ENCODE measurements at places on chromosomes 5 and 9.

DNA sequence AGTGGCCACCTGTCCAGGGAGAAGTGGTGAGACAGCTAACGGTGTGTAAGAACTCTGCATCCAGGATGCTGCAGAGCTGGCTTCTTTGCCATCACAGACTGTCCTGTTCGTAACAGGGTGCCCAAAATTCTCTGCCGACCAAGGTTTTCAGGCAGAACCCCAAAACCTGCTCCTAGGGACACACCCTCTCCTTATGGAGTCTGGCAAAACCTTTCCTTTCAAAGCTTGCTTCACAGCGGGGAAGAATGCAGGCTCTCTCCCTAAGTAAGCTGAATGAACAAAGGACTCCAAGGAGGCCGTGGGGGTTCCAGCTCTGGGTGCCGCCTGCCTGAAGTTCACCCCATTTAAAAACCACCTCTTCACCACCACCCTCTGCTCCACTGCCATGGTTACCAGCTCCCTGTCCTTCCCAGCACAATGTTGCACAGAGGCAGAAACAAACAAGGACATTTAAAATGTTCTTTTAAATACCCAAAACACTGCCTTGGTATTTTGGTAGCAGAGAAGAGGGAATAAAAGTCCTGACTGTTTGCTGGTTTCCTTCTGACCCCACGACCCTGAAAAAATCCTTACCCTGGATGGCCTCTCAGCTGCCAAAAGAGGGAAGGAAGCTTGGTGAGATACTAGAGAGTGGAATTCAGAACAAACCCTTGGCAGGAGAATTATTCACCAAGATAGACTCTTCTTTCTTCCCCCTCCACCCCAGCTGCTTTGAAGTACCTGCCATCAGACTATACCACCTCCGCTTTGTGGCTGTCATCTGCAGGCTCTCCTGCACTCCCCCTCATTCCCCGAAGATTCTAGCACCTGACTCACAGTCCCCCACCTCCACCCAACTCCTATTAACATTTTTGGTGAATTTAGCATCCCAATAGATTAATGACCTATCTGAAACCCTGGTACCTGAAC lies 7.1 kb upstream of the KLF9 start:
- peak; percentile 86 for DNase-seq

GRCh38 chr5:38996123-38996522 lies 78.1 kb downstream of the RICTOR start:
- DNase-seq = no peak

- no peak for DNase-seq
These were observed 20.3 kb upstream of the SERINC5 start for GRCh38 chr5:80276186-80276585.

- DNase-seq = peak; percentile 91
These were observed 34.5 kb downstream of the TXNDC8 start for GRCh38 chr9:110303133-110303532.

- no peak for DNase-seq
These were observed 50.8 kb upstream of the GABRP start for GRCh38 chr5:170732685-170733084.

GRCh38 chr9:134717924-134718645 lies 76.5 kb downstream of the COL5A1 start:
- DNase-seq = no peak

- peak; percentile 60 for DNase-seq
These were observed 18.9 kb downstream of the MARCHF11 start for GRCh38 chr5:16160706-16161105.

DNA sequence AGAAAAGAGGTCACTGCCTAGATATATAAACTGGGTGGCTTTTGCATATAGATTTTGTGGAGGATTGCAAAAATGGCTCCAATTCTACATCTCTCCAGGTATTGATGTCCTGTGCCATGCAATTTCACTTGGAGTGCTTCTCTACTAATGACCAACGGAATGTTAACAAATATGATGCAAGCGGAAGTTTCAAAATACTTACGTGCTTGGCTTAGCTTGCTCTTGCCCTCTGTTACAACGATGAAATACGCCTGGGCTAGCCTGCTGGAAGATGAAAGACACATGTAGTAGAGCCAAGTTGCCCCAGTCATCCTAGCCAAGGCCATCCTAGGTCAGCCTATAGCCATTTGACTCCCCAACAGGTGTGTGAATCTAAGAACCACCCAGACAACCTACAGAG lies 3.6 kb upstream of the POC5 start:
- peak; percentile 7 for DNase-seq

DNA sequence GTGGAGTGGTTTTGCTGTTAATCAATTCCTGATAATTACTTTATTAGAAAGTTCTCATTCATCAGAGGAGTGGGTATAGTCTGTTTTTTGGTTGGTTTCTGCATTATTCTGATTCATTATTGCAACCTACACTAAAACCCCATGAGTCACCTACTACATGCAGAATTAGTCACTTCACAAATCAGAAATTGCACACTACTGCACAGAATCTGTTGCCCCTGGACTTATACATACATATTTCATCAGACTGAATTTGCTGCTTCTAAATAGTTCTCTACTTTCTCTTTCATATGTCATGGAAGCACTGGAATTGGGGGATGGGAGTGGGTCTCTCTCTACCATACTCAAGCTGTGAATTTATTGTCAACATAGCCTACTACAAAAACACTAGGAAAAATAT lies 585.1 kb downstream of the DNAH5 start:
- DNase-seq = no peak

GRCh38 chr9:962023-962422 lies 14.4 kb upstream of the DMRT3 start:
- no peak for DNase-seq

GRCh38 chr9:127769929-127770582 lies 8.4 kb downstream of the SH2D3C start:
- DNase-seq = no peak

DNA sequence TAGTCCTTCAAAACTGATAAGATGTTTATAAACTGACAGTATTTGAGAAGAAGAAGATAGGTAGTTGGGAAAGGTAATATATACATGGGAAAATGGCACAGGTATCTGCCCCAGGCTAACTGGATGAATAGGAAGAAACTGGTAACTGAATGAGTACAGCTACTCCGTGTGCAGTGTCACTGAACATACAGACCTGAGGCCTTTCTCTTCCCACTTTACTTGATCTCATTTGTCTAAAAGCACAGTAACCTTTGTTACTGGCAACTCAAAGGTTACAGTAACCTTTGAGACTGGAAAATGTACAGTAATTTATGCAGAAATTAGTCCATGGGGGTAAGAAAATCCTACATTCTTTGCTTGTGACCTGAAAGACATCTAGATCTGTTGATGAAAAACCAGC lies 735.0 kb upstream of the RIOK2 start:
- no peak for DNase-seq

Measured in amniotic epithelial cell (primary cell).